HFFc6 (cell line): ENCODE measurements at places on chromosomes 6 and 20. TPM values are rescaled to one million over a fixed set of nuclear protein-coding genes. Genes with fewer than 3 reads are reported as not detected.
A peak's percentile ranks its signal among the peaks of the same experiment; 100 is the strongest.

- DNase-seq = no peak
Observed at GRCh38 chr6:122063076-122063475, 336.4 kb upstream of the HSF2 start.

- no peak for DNase-seq
Observed at GRCh38 chr6:119962505-119962904, 612.9 kb upstream of the MAN1A1 start.

DNA sequence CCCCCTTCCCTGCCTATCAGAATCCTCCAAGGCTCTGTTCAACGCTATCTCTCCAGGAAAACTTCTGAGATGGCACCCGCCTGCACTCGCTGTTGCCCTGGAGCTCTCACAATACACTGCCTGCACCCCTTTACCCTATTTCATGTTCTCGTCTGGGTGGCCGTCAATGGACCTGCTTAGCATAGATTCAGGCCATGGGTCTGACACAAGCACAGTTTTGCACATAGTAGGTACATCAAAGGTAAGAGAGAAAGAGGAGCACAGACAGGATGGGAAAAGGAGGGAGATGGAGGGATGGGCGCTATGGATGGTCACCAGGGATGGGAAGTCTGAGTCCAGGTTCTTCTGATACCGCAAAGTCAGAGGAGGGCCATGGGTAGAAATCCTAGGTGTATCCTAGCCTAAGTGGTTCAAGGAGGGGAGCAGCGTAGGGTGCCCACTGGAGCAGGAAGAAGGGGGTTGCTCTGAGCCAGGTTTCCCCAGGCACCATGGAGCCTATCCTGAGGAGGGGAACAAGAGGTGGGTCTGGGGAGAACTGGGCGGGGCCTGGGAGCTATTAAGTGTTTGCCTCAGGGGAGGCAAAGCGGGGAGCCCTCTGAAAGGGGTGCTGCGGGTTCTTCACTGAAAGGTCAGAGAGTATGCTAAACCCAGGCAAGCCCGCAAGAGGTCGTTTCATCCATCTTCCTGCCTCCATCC, 89.3 kb downstream of the MRPL14 start:
- no peak for DNase-seq

DNA sequence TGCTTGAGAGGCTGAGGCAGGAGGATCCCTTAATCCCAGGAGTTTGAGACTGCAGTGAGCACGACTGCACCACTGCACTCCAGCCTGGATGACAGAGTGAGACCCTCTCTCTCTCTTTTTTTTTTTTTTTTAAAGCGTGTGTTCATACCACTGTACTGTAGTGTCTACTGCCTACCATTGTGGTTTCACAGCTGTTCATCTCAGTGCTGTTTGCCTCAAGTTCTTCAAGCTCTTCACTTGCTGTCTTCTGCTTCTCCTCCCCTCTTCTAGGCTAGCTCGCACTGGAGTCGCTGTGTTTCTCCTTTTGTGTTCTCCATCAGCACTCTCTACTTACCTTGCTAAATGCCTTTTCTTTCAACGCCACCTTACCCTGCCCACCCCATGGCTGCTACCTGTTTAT, 7.4 kb downstream of the FOXO3 start:
- DNase-seq = no peak

DNA sequence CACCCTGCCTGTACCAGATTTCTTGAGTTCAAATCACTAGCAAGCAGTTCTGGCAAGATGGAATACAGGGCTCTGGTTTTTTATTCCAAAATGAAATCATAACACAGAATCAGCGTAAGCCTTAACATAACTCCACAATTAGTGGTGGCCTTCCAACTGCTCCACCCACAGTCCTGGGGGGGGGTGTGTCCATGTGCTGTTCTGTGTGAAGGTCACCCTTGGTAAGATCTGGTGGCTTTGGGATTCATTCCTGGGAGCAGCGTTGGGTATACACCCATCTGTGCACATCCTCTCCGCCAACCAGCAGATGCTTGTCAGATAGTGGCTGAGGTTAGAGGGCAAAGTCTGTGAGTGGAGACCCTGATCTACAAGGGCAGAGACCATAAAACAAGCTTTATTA, 49.9 kb upstream of the CD83 start:
- DNase-seq = no peak

- DNase-seq = peak; percentile 63
Observed at GRCh38 chr6:131733376-131734016, 22.7 kb upstream of the CTAGE9 start.

- DNase-seq = no peak
Observed at GRCh38 chr6:106046116-106046853, 39.9 kb upstream of the PRDM1 start.

DNA sequence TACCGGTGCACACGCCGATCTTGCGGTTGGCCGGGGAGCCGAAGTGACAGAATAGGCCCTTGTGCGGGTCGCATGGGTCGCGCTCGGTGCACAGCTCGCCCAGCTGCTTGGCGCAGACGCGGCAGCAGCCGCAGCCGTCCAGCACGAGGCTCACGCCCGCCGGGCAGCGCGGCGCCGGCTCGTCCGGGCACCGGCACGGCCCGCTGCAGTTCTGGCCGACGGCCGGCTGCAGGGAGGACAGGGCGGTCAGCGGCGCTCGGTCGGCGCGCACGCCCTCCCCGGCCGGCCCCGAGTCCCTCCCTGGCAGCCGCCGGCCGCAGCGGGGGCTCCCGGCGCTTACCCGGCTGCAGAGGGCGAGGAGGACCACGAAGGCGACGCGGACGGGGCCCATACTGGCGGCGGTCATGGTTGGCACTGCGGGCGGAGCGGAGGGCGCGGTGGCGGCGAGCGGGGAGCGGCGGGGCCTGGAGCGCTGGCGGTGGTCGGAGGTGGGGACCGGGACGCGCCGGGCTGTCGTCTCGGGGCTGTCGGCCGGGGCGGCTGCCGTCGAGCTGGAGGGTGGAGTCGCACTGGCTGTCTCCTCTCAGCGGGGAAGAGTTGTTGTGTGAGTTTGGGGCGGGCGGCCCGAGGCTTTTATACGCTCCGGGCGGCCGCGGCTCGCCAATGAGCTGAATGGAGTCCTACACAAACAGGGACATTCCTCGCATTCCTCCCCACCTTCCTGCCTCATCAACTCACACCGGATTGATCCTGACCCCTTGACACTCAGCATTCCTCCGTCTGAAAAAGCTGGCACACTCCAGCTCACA, at the start of gene CCN2:
TSS of gene CCN2 (minus strand) at position 606 of the 809 bp plus-strand sequence. CDS start at position 406, 200 bp downstream.
- peak; percentile 99 for DNase-seq

DNA sequence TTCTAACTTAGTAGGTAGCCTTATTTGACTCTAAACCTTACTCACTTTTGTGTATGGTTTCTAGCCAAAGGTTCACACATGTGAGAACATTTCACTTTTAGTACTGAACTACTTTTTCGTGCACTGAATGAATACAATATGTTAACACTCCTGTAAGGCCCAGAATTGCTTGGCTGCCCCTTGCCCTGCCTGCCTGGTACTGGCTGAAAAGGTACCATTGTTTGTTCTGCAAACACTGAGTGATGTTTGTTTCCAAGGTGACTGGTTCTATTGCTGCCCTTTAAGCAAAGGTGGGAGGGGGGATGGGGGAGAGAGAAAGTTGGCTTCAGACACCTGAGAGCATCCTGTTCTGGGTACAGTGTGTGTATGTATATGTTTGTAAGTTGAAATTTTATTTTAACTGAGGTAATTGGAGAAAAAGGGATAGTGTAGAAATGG, 31.2 kb downstream of the RREB1 start:
- no peak for DNase-seq

GRCh38 chr6:12962529-12962928, 246.0 kb downstream of the PHACTR1 start:
- DNase-seq = no peak

- no peak for DNase-seq
Observed at GRCh38 chr20:21090721-21091120, 15.4 kb downstream of the LINC00237 start.

GRCh38 chr6:140314682-140315081, 940.2 kb upstream of the CITED2 start:
- DNase-seq = no peak

- no peak for DNase-seq
Observed at GRCh38 chr6:71139249-71139648, 149.4 kb upstream of the OGFRL1 start.

- DNase-seq = peak; percentile 39
Observed at GRCh38 chr6:157020881-157021343, 243.7 kb downstream of the ARID1B start.

DNA sequence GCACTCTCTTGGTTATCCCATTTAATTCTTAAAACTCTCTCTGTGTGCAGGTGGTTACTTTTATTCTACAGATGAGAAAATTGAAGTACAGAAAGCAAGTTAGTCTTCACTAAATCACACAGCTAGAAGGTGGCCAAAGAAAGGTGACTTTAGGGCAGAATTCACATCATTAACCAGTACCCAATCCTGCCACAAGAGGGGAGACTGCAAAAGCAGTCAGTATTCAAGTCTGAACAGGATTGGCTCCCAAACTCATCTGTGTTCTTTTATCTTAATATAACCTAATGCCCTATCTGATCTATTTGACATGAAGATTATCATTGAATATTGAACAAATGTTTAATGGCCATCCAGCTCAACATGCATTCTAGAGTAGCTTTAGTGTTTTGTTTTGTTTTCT, 225.3 kb upstream of the FAM83B start:
- DNase-seq = no peak

DNA sequence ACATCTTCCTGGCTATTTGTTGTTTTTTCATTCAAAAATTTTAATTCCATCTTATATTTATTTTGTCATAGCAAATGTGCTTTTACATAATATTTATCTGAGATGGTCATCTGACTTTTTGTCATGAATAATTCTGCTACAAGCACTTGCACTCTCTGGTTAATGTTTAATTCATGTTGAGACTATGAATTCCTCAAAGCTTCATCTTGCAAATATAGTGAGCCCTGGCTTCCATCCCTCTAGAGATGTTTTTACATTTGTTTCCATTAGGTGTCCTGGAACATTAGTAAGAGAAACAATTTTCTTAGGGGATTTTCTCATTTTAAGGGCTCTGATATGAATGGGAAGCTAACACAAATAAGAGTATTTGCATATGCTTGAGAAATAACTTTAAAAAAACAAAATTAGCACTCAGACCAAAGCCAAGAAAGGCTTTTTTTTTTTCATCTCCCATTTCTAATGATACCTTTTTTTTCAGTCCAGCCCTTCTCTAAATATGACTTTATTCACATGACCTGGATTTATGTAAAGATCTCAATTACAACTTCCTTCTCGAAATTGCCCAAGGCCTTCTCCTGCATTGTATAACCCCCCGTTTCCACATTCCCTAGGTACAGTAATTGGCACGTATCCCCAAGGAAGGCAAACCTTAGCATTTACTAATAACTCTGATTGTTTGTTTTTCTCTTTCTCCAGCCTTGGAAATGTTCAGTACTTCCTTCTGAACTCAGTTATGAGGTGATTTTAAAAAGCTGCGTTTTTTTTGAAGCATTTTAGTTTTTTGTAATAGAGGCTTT, 797.0 kb upstream of the GJE1 start:
- DNase-seq = no peak

GRCh38 chr6:14665827-14666724, 548.5 kb downstream of the CD83 start:
- DNase-seq = peak; percentile 92

DNA sequence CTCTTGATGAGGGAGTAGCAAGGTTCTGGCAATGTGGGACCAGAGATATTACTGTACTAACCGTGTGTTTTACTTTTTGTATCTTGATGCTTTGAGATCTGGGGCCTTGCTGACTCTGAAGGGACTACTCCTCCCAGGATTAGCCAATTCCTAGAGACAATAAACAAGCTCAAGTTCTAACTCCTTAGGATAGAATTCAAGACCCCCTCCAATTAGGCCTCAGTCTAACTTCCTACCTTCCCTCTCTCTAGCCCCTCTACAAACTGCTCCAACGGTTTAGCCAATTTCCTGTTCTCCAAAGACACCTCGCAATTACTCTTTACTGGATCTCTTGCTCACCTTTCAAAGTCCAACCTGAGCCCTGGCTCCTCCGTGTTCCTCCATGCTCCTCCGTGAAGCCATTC, 158.7 kb upstream of the JARID2 start:
- DNase-seq = no peak

Gene ANGPT4
- total RNA-seq = not detected in 2 replicates

Gene TMEM242
- total RNA-seq = 11.4 to 11.7 TPM (median 11.6 TPM) in 3 replicates

Gene STX11
- total RNA-seq = 0.27 to 0.42 TPM (median 0.40 TPM) in 3 replicates

Gene LKAAEAR1
- total RNA-seq = not detected in 3 replicates

Gene CST1
- not detected in 3 replicates for total RNA-seq

Gene C20orf96
- 3.0 to 3.5 TPM (median 3.0 TPM) in 3 replicates for total RNA-seq

Gene PRRT1
- 2.6 to 5.6 TPM (median 3.8 TPM) in 3 replicates for total RNA-seq

Gene TRAPPC3L
- 0.30 to 0.40 TPM in 2 of 3 replicates, not detected in the other for total RNA-seq

Gene TRIM31
- total RNA-seq = not detected in 3 replicates

Gene QKI
- total RNA-seq = 63.1 to 86.0 TPM (median 73.1 TPM) in 3 replicates

Gene PREX1
- total RNA-seq = 1.6 to 3.6 TPM (median 1.8 TPM) in 3 replicates
